Naive thymus-derived CD8-positive, alpha-beta T cell (primary cell): ENCODE measurements at places on chromosomes 5 and 9. TPM values are rescaled to one million over a fixed set of nuclear protein-coding genes. Genes with fewer than 3 reads are reported as not detected.

PCDHA12 gene
- total RNA-seq, result not detected

CDH9 gene
- not detected for total RNA-seq

JADE2 gene
- 262 TPM for total RNA-seq

PCA3 gene
- not detected for total RNA-seq

TCOF1 gene
- 61.5 TPM for total RNA-seq

KCNIP1 gene
- not detected for total RNA-seq

IFNA13 gene
- total RNA-seq, result not detected

NMUR2 gene
- not detected for total RNA-seq

SMIM33 gene
- not detected for total RNA-seq

RASEF gene
- not detected for total RNA-seq

UBE2B gene
- 147 TPM for total RNA-seq

MSX2 gene
- total RNA-seq, result not detected

ZNF483 gene
- 19.4 TPM for total RNA-seq

SLC6A7 gene
- total RNA-seq, result not detected

KIF4B gene
- total RNA-seq, result not detected

NIPAL4 gene
- total RNA-seq, result 0.26 TPM

EIF4EBP3 gene
- 24.5 TPM for total RNA-seq

GIN1 gene
- total RNA-seq, result 14.6 TPM

SAXO1 gene
- total RNA-seq, result 0.38 TPM

ABLIM3 gene
- total RNA-seq, result not detected

MEGF10 gene
- total RNA-seq, result not detected

ENTPD2 gene
- not detected for total RNA-seq

CCDC192 gene
- total RNA-seq, result not detected

RIC1 gene
- 30.1 TPM for total RNA-seq

IPO11 gene
- 24.1 TPM for total RNA-seq

KLHL3 gene
- 37.2 TPM for total RNA-seq
